GM20000 (cell line): ENCODE measurements at places on chromosomes 2 and 18.

GRCh38 chr2:241558532-241559322 is at the start of gene BOK:
Gene BOK, plus strand, starts transcription at chr2:241558745. Its CDS starts 739 bp downstream, at chr2:241559484.
- DNase-seq = no peak

- DNase-seq = no peak
Observed at GRCh38 chr2:9060819-9061218, 57.3 kb upstream of the MBOAT2 start.

GRCh38 chr18:47893047-47893446 is 37.4 kb downstream of the SMAD2 start:
- DNase-seq = no peak

DNA sequence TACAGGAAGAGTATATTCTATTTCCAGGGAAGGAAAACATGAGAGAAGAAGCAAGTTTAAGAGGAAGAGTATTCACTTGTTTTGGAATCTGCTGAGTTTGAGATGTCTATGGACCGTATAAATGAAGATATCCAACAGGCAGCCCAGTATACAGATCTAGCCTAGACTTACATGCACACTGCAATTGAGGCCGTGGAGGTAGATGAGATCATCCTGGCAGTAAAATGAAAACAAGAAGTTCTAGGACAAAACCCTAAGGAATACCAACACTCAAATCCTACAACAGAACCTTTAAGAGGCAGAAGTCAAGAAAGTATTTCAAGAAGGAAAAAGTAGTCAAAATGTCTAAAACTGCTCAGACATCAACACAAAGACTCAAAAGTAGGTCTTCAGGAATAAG is 16.0 kb downstream of the GRB14 start:
- no peak for DNase-seq

DNA sequence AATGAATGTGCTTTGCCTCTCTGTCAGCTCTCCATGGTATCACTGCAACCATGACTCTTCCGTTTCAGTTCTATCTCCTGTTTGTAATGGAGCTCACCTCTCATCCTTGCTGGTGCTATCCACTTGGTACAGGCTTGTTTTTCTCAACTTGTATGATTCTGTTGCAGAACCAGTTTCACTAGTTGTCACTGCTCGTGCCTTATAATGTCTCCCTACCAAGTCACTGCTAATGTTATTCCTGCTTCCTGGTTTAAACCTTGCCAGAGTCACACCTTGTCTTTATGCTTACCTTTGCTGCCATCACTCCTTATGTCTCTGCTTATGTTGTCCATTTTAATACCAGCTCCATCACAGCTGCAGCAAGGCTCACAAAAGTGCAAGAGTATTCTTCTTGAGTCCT is 1191.0 kb upstream of the LRRTM1 start:
- DNase-seq = no peak

DNA sequence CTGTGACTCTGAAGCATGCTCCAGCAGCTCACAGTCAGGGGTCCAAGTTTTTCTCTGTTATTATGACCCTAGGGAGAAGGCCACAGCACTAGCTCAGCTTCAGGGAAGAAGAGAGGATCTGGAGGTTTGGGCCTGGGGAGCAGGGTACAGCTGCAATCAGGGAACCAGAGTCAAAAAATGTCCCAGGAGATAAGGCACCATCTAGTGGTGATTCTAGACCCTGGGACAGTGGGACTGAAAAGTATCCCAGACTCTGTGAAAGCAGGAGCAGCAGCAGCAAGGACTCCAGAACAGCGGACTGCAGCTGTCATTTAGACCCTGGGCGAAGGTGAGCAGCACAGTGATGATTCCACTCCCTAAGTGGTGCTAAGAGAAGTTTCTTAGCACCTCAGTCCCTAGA is 278.4 kb upstream of the DDX18 start:
- DNase-seq = peak; percentile 8

- no peak for DNase-seq
Observed at GRCh38 chr18:80148326-80149199, 39.5 kb downstream of the ADNP2 start.

DNA sequence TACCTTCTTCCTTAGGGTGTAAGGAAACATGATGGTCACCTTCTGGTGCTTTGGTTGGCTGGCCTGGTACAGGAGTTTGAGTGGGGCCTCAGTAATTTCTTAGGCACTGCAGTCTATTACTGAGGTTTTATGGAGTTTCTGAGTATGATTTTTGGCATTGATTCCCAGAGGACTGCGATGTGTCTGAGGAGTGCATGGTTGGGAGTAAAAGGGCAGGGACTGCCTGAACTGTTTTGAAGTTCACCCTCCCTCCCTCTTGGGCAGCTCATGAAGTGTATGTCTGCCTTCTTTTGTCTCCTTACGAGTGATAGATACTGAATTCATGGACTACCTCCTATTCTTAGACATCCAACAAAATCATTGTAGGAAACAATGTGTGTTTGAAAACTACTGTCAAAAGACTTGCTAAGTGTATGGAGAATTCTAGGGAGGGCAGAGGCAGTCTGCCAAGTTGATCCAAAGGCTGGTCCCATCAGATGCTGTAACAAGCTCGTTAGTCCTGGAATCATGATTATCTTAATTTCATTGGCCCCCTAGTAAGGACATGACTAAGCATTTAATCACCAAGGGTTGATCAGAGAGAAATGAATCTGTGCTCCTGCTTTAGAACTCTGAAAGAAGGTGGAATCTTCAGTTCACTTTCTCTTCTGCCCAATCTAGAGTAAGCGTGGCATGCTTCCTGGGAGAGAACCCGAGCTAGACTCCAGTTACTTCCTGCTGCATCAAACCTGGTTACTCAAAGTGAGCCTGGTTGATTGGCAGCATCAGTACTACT is 26.5 kb downstream of the LYPD6B start:
- DNase-seq = no peak

DNA sequence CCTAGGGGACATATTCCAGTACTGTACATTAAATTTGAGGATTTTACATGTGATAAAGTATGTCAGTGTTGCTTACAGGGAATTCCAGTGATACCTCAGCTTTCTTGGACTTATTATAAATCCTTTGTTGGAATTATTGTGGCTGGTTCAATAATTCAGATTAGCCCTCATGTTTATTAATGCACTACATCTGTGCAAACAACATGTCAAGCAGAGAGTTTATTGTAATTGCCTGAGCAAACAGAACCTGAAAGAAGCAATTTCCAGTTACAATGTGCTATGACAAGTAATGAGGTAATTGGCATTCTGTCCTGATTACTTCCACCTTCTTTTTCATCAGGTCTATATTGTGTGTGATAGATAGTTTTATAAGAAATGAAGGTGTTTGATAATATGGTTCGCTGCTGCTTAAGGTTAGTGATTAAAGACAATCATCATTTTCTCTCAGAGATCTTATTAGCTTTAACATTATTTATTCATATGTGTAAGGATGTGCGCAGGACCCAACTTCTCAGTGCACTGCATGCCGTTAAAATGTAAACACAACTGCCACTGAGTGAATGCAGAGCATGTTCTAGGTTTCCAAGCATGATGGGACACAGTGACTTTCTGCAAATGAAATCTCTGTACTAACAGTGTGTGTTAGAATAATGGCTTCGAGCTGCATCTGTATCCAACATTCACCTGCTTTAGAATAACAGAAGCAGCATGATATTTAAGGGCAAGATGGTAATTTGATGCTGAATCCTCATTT is 973.7 kb upstream of the POU3F3 start:
- no peak for DNase-seq

- DNase-seq = no peak
Observed at GRCh38 chr2:181772334-181772733, 92.0 kb upstream of the NEUROD1 start.

- DNase-seq = no peak
Observed at GRCh38 chr2:40287773-40288172, 164.1 kb downstream of the SLC8A1 start.

DNA sequence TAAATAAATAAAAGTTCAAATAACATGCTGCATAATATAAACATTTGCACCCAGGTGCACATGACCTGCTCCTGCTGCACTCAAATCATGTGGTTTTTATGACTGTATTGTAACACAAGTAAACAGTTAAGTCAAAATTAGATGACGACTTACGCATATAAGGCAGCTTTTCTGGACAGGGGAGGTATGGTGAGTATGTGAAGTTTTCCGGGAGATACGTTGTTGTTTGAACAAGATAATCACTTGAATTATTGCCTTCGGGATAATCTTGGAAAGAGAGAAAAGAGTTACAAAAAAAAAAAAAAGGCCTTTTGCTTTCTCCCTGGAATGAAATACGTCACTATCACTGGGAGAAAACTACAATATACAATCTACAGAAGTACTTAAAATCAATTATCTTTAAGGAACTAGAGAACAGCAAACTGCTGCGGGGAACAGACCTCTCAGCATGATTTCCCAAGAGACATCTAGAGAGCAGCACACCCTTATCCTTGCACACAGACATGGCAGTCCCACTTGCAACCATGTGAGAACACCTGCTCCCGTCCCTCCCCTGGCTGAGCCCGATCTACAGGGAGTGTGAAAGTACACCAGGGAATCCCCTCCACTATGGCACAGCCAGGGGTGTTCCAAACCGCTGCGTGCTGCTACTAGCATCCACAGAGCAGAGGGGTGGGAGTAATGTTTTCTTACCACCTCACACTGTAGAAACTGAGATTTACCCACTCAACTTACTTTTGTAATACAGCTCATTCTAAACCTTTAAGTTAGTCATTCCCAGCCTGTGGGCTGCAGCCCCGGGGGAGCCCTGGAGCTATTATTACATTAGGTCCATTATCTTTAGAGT is 26.3 kb downstream of the B4GALT6 start:
- peak; percentile 52 for DNase-seq

- DNase-seq = no peak
Observed at GRCh38 chr2:193894081-193894480, 1699.3 kb upstream of the TMEFF2 start.

DNA sequence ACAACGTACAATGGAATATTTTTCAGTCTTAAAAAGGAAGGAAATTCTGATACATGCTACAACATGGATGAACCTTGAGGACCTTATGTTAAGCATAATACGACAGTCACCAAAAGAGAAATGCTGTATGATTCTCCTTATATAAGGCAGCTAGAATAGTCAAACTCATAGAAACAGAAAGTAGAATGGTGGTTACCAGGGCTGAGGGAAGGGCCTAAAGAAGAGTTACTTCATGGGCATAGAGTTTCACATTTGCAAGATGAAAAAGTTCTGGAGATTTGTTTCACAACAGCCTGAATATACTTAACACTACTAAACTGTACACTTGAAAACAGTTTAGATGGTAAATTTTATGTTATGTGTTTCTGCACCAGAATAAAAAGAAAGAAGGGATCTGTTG is 113.3 kb downstream of the GALNT1 start:
- no peak for DNase-seq

GRCh38 chr18:47969816-47970215 is 39.4 kb upstream of the SMAD2 start:
- DNase-seq = no peak

- DNase-seq = no peak
Observed at GRCh38 chr2:172440795-172441194, 13.4 kb downstream of the ITGA6 start.

- no peak for DNase-seq
Observed at GRCh38 chr2:108348816-108349570, 28.8 kb upstream of the SULT1C4 start.

DNA sequence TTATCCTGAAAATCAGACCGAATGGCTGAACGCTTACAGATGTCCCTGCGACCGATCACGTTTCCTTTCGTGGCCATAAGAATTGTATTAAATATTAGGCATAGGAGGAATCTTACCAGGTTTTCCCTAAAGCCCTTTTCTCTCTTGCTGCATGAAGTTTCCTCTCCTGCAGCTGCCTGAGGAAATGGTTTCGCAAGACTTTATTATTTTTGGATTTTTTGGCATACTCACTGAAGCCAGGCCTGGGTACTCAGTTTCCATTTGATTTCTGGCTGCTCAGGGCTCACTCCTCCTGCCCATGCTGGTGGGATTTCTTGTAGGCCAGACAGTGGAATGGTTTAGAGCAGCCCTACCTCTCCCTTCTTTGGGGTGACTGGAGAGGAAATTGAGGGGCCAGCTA is 114.0 kb downstream of the KLHL29 start:
- DNase-seq = no peak

- no peak for DNase-seq
Observed at GRCh38 chr2:145939949-145940348, 1420.0 kb upstream of the ZEB2 start.

DNA sequence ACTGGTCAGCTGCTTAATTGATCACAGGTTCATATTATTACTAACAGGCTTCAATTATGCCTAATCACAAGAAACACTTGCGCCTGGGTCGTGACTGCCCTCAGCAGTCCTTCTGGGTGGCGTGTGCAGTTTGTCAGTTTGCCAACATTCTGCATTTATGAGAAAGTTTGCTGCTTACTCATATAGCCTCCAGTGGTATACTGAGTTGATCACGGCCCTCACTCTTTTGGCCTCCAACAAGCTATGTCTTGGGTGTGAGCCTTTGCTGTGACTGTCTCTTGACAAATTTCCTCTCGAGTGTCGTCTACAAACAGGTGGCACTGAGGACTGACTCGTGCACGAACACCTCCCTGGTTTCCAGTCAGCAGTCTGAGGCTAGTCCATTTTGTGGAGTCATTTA is 27.3 kb downstream of the DCDC2C start:
- DNase-seq = no peak

DNA sequence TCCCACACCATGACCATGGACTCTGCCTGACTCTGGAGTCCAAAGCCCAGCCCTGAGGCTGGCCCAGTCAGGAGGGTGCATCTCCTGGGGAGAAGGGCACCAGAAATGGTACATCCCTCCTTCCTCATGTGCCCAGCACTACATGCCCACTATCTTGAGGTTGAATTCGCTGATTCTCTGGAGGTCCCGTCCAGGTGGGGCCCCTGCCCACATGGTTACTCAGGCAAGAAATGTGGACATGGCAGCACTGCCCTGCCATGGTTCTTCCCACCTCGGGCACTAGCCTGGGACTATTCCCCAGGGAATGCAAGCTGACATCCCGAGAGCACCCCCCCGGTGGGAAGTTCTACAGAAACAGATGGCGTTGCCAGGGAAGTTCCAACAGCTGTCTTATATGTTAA is 15.3 kb upstream of the HES6 start:
- DNase-seq = no peak

GRCh38 chr2:210727549-210727948 is 171.2 kb downstream of the CPS1 start:
- DNase-seq = no peak

GRCh38 chr2:33436083-33436482 is 40.4 kb upstream of the RASGRP3 start:
- DNase-seq = no peak

GRCh38 chr2:21727101-21727500 is 603.3 kb downstream of the TDRD15 start:
- DNase-seq = no peak

GRCh38 chr2:65146078-65146477 is 16.2 kb upstream of the RAB1A start:
- no peak for DNase-seq

GRCh38 chr18:59758106-59758505 is 60.9 kb upstream of the CCBE1 start:
- DNase-seq = no peak

DNA sequence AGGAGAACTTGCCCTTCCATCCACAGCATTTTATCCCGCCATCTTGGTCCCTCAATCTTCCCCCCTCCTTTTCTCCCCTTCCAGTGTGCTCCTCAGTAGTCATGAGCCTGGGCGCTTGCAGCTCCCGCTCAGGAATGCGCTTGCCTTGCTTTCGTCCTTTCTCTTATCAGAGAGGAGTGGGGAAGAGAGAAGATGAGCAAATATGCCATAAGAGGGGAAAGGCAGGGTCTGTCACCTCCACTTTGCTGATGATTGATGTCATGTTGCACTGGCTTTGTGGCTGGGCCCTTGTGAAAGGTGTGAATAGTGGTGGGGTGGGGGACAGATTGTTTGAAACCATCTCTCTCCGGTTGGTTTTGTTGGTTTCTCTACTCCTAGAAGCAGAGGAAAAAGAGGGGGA is 569.3 kb downstream of the TNS1 start:
- no peak for DNase-seq
